ENCODE measurements at places on chromosomes 12 and 14. TPM values are rescaled to one million over a fixed set of nuclear protein-coding genes. Genes with fewer than 3 reads are reported as not detected.

GRCh38 chr14:66824251-66824650, 316.3 kb downstream of the GPHN start:
- DNase-seq, result no peak

GRCh38 chr14:103541709-103542604, 13.0 kb downstream of the TRMT61A start:
- DNase-seq, result no peak

Gene RD3L
- not detected for total RNA-seq

GRCh38 chr14:36021591-36022320, 154.8 kb downstream of the PTCSC3 start:
- DNase-seq, result no peak

DNA sequence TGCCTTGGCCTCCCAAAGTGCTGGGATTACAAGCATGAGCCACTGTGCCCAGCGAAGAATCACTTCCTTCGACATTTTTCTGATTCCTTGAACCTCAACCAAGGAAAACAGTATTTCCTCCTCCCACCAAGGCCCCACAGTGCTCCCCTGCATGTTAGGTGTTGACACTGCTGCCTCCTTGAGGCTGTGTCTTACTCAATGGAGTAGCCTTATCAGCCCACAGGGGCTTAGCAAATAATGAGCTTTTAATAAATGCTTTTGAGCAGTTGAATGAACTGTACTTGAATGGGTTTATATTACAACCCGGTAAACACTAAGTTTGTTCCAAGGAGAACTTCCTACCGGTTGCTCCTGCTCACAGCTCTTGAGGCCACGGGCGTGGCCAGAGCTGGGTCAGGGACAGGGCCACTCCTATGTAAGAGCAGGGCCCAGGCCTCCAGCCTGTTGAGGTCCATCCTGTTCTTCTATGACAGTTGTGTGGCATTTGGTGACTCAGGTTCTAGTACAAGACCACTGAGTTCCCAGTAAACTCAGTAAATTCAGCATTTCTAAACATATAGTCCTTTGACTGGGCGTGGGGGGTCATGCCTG, 36.8 kb upstream of the TUBA1A start:
- DNase-seq, result no peak

Gene KRT74
- 0.10 TPM for total RNA-seq

DNA sequence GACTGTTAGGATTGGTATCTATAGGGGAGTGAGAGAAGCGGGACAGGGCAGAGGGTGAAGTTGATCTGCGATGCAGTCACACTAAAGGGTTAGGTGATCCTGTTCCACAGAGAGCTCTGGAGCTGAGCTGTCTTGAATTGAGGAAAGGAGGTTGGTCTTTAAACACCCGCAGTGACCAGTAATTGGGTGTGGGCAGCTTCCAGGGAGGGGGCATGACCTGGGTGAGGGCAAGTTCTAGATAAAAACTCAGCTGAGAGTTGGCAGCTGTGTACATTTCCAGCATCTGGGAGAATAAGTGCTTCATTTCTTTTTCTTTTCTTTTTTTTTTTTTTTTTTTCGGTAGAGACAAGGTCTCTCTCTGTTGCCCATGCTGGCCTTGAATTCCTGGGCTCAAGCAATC, 35.1 kb downstream of the RDH12 start:
- DNase-seq, result no peak

- no peak for DNase-seq
Measured at GRCh38 chr12:130716969-130717366, 869 bp upstream of the RIMBP2 start.

DNA sequence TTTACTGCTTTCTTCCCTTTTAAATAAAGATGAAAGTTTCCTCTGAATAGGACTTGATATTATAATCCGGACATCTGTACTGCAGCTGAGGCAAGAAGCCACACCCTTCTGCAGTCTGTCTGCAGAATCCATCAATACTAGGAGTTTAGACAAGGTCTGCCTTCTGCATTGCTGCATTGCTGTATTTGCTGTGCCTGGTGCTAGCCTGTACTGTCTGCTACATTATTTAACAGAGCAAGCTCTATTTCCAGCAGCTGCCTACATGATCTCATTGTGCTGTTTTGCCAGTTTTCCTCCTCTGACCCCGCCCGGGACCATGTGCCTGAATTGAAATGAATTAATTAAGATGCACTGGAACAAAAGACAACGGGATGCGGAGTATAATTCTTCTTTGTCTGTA, 1.7 kb downstream of the TUBA1A start:
- DNase-seq, result peak; percentile 65

Gene MANSC4
- total RNA-seq, result not detected

DNA sequence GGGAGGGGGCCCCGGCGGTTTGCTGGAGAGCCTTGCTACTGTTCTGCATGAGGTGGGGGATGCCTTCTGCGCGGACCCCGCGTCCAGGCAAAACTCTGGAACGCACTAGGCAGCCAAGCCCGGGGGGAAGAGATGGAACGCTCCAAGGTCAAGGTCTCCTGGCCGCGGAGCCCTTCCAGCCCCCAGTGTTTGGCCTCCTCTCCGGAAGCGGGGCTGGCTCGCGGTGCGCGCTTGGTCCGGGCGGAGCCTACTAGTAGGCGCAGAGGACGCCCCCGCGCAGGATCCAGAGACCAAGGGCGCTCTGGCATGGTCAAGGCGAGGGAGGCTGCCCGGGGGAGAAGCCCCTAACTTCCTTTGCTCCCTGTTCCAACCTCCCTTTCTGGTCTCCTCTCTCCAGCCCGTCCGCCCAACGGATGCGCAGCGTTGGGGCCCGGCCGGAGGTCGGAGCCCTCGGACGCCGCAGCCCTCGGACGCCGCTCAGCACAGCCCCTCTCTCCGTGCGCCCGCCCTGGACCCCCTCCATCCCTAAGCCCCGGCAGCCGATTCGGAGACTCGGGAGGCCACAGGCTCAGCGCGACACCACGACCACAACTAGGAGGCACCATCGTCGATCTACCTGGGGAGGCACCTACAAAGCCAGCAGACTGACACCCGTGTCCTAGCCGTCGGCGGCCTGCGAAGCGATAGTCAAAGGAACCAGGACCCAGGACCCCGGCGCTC, 669 bp upstream of the KCNK13 start:
- no peak for DNase-seq

- no peak for DNase-seq
Measured at GRCh38 chr12:124380796-124381455, 86.0 kb downstream of the RFLNA start.

Gene KRT79
- total RNA-seq, result not detected

DNA sequence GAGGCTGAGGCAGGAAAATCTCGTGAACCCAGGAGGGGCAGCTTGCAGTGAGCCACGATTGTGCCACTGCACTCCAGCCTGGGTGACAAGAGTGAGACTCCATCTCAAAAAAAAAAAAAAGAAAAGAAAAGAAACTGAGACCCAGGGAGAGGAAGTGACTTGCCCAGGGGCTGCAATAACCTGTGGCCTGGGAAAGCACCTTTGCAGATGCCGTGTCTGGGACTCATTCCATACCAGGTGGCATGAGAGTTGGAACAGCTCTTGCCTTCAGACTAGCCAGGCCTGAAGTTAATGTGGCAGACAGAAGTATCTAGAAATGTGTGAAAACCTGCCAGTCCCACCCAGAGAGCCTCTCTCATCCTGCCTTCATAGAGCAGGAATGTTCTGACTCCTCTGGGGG, 65.4 kb downstream of the PHETA1 start:
- no peak for DNase-seq

DNA sequence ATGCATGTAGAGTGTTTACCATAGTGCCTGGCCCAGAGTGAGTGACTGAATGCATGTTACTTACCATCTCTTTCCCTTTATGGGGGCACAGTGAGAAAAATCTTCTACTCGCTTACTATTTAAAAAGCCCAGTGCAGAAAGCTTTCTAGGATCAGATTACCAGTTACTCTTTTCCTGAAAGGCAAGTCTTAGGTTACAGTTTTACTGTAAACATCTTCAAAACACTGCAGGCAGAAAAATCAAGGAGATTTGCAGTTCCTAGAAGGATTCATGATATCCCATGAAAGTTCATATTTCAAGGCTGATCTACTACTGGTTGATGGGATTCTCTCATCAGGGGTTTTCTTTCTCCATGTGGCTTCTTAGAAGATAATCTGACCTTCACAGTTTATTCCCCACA, 29.3 kb upstream of the DAAM1 start:
- no peak for DNase-seq

GRCh38 chr12:19850346-19851065, 411.2 kb downstream of the AEBP2 start:
- DNase-seq, result no peak

DNA sequence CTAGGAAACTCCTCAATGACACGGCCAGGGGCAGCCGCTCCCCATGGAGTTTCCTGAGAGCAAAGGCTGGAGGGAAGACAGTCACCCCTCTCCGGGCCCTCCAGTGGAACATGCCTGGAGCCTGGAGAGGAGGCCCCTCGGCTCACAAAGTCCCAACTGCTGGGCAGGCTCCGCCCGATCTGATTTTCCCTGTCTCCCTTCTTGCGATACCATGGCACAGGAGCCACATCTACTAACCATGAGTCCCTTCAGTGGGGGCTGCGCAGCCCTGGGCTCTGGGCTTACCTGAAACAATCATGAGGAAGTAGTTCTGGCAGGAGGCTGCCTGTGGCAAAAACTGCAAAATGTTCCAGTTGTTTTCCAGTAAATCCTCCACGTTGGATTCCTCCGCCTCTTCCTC, 15.3 kb downstream of the P2RX2 start:
- no peak for DNase-seq

Gene GPR68
- 0.58 TPM for total RNA-seq

Gene LTBP2
- total RNA-seq, result 1.1 TPM

DNA sequence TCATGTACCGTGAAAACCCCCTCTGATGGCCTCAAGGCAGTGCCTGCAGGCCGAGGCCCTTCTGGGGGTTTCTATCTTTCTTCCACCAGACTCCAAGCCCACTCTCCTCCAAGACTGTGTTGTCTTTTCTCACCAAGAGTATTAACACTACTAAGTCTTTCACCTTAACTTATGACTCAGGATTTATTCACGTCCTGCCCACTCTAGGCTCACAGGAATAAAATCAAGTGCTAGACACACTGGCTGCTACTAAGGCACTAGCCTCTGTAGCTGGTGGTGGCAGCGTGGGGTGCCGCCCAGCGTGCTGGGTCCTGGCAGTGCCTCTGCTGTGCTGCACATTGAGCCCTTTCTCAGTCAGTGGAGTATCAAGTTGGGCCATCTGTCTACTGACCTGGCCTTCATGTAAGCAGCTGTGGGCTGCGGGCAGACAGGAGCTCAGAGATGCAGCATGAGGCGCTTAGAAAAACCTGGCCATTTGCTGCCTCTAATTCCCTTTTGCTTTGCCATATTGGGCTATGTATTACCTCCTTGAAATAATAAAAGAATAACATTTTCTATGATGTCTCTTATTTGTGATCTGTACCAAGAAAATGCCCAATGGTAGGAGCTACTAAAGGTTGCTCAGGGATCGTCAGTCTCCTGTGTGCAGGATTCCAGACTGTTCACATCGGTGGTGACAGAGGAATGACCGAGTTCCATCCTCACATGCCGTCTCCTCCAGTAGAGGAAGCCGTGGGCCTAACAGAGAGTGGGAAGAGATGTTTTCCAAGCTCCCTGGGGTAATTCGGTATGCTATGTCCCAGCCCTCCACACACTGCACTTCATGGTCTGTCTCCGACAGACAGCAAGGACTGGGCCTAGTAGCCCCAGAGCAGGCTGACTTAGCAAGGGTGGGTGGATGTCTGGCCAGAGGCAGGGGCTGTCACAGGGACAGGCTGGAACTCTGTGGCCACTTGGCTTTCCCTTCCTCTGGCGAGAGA, 39.9 kb downstream of the MAX start:
- no peak for DNase-seq

DNA sequence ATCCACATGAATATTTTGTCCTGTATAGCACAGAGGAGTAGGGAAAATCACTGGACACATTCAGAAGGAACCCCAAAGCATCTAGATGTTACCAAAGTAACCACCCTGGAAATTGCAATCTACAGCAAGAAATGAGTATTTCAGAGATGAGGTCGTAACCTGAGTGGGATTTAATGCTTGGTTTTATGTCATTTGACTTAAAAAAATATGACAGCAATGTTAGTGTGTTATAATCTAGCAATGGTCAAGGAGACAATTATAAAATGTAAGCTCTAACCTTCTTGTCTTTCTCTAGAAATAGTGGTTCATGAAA, 256.6 kb downstream of the NAV3 start:
- no peak for DNase-seq

DNA sequence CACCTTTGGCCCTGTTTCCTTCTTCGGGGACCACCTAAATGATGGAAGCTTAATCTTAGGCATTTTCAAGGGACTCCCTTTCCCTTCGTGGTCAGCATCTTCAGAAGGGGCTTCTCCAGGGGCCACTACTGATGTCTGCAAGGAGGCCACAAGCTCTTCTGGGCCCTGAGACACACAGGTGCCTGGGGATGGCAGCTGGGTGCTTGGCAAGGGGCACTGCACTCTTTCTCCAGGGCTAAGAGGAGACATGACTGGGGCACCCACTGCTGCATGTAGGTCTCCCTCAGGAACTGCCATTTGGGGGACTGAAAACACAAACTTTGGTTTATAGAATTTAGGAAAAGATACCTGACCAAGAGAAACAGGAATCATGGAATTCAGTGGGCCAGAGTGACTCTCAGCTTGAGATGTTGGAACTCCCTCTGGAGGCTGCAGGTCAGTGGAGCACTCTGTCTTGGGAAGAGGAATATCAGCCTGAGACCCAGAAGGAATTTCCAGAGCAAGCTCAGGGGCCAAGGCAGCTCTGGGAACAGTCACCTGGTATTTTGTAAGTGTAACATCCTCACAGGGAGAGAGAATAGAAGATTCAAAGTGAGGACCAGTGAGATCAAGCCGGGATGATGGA, 16.0 kb downstream of the PLD4 start:
- DNase-seq, result no peak

Gene CBLN3
- 1.4 TPM for total RNA-seq

GRCh38 chr14:63573581-63573980, 30.4 kb upstream of the PPP2R5E start:
- no peak for DNase-seq

GRCh38 chr14:89842837-89843236, 111.7 kb downstream of the EFCAB11 start:
- DNase-seq, result no peak

Gene SPTSSA
- 19.6 TPM for total RNA-seq

Gene RASSF9
- 2.0 TPM for total RNA-seq

DNA sequence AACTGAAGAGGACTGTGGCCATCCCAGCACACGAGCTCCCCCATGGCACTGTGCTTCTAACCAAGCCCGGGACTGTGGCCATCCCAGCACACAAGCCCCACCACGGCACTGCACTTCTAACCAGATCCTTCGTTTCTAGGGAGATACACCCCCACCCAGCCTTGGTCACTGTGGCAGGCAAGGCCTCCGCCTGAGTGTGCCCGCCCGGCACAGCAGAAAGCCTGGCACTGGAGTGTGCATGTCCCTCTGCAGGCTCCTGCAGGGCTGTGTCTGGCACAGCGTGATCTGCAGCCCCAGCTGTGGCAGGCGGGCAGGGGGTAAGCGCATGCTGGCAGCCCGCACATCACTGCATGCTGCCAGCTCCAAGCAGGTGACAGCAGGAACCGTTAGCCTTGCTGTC, 49.8 kb downstream of the CCDC85C start:
- DNase-seq, result no peak

GRCh38 chr12:115973968-115974724, 303.3 kb downstream of the MED13L start:
- no peak for DNase-seq

Gene FAM222A
- 7.9 TPM for total RNA-seq
